ENCODE measurements at places on chromosomes 6 and 20.
A peak's percentile ranks its signal among the peaks of the same experiment; 100 is the strongest.

GRCh38 chr6:2197984-2198383 lies 47.4 kb downstream of the GMDS start:
- ATAC-seq, result no peak

- ATAC-seq, result peak; percentile 98
These were observed 72.4 kb upstream of the BACH2 start for GRCh38 chr6:90369024-90369519.

DNA sequence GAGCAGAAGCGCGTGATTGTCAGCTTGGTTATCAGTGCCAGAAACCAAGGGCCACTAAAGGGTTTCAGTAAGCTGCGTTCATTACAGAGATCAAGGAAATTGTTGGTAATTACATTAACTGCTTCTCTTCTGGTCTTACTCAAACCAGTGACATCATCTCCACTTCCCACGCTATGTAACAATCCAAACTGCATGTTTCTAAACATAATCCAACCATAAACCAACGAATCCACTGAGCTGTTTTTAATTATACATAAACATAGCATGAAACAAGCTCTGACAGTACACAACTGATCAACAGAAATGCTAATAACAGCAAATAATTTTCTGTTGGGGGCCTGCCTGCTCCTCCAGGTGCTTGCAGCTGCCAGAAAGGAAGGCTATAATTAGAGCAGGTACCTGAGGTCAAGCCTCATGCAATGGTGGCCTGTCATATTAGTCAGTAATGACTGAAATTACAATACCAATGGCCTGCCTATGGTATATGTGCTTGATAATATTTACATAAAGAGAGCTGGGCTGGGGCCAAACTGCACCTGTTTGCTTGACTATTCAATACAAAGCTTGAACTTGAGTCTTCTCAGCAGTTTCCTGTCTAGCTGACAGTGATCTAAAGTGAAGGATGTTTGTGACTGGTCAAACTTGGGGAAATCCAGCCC lies 40.1 kb downstream of the ILRUN start:
- ATAC-seq, result peak; percentile 76

- ATAC-seq, result peak; percentile 89
These were observed 180.5 kb downstream of the PDE7B start for GRCh38 chr6:136031982-136032381.

- no peak for ATAC-seq
These were observed 43.7 kb downstream of the TBC1D7 start for GRCh38 chr6:13284646-13285045.

DNA sequence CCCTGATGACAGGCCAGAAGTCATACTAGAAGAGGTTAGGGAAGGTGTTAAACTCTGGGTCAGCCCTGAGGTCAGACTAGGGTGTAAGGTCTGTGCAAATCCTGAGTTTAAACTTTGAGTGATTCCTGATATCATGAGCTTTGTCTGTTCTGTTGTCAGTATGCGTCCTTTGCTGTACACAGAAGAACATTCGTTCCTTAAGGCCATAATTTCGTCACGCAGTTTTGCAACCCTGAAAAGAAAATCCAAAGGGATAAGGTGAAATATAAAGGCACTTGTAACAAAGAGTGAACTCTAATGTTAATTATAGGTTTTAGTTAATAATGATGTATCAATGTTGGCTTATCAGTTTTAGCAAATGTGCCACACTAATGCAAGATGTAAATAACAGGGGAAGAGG lies 2.3 kb downstream of the DST start:
- no peak for ATAC-seq

GRCh38 chr6:164855281-164855680 lies 454.1 kb downstream of the C6orf118 start:
- no peak for ATAC-seq

DNA sequence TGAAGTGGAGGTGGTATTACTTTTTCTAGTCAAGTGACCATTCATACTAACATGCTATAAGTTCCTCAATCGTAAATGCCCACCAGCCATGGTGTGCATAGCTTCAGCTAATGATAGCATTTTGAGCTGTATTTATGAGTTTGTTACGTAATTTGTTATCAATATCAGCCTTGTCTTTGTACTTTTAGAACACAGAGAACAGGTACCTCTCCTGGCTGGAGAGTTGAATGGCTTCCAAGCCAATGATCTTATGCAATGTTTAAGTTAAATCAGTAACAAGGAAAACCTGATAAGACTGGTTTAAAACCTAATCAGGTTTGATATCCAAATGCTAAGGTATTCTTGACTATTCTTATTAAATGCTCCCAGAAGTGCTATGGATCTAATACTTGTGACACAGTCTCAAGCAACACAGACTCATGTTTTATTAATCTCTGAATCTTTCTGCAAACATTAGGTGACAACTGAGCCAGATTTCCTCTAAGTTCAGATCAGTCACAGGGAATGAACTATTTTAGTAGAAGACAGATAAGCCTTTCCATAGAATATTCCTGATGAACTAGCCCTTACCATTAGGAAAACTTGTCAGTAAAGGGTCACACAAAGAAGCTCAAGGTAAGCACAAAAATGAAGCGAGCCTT lies 154.8 kb downstream of the PTPRK start:
- ATAC-seq, result no peak

DNA sequence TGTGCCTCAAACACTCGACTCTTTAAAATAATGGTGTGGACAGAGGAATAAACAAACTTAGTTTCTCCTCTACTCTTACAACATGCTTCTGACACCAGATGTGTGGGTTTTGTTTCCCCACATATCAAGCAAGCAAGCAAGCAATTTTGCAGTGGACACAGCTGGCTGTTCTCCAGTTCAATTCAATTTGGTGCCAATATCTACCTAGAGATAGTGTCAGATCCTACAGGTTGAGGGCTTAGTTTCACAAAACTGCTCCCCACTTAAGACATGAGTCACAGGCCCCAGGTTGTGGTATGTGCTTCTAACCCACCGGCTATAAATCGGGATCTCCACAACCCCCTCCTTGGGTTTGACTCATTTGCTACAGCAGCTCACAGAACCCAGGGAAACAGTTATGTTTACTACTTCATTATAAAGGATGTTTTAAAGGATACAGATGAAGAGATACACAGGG lies 131.4 kb upstream of the TRAF3IP2 start:
- no peak for ATAC-seq

GRCh38 chr6:127347178-127347577 lies 3.8 kb upstream of the ECHDC1 start:
- no peak for ATAC-seq

- peak; percentile 91 for ATAC-seq
These were observed at the start of gene BFSP1 for GRCh38 chr20:17530716-17531664. TSS of gene BFSP1 (minus strand) at chr20:17531379. CDS start at chr20:17531329, 50 bp downstream.

GRCh38 chr6:159037756-159038290 lies 7.0 kb downstream of the TAGAP start:
- no peak for ATAC-seq

- ATAC-seq, result no peak
These were observed 42.3 kb downstream of the EBF4 start for GRCh38 chr20:2734899-2735298.

DNA sequence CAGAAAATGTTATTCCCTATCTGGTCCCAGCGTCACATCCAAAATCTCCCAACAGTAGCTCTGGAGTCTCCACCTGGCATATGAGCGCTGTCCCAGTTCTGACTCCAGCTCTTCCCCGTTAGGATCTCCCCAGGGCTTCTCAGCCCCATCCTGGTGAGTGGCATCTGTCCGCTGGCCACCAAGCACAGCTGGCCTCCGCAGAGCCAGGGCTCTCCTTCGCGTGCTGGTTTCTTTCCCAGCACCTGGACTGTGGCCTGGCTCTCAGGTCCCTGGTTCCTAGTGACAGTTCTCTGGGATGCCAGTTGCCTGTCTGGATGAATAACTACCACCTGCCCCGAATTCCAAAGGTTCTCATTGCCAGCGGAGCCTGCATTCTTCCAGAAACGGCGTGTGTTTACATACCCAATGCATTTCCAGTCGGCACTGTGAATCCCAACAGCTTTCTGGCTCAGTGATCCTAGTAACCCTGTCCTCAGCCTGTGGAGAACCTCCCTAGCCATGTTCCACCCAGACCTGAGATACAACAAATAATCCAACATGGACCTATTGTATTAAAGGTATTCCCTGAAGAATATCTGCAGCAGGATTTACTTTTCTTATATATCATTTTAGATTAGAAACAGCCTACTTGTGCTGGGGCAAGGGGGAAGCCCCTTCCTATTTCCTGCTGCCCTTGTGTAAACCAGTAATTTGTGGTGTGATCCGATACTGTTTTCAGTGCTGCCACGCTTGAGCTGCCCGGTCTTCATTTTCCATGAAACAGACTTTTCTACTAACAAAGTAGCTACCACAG lies 69.9 kb upstream of the PDE10A start:
- ATAC-seq, result no peak

DNA sequence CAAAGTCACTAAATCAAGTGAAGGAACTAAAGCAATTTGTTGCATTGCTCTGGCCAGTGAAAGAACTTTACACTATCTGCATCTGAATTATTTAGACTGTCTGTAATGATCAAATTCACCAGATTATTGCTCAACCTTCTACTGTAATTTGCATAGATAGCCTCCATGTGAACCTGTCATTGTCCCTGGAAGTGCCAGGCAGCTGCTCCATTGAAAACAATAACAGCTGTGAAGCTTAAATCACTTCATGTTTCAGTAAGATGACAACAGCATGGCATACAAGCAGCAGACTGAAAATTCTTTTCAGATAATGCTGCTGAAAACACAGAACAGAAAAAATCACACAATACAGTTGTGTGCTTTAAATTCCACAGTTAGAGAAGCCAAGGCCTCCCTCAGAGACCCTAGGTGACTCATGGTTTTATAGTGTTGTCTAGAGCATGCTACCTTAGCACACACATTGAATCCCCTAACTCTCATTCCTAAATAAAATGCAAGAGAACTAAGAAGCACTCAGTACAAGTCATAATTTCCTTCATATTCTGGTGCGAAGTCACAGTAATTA lies 248.9 kb downstream of the TPBG start:
- no peak for ATAC-seq

- no peak for ATAC-seq
These were observed 3.2 kb downstream of the SESN1 start for GRCh38 chr6:109091314-109092024.

GRCh38 chr6:35267446-35267845 lies 7.9 kb downstream of the ZNF76 start:
- ATAC-seq, result no peak

DNA sequence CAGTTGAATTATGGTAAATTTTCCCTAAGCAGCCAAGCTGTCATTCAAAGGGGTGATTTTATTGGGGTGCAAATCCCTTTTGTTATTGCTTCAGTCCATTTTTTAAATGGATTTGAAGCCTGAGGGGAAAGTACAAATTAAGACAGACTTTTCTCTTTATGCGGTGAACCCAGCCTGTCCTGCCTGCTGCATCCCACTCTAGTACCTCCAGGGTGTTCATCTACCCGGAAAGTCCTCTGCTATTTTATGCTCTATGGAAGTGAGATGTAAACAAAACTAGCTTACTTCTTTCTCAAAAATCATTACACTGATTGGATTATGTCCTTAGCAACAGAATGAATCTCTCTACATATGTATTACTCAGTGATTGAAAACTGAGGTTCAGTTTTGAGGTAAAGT lies 1088.9 kb upstream of the CITED2 start:
- peak; percentile 57 for ATAC-seq

GRCh38 chr20:34638039-34638292 lies 38.9 kb downstream of the PIGU start:
- ATAC-seq, result no peak

DNA sequence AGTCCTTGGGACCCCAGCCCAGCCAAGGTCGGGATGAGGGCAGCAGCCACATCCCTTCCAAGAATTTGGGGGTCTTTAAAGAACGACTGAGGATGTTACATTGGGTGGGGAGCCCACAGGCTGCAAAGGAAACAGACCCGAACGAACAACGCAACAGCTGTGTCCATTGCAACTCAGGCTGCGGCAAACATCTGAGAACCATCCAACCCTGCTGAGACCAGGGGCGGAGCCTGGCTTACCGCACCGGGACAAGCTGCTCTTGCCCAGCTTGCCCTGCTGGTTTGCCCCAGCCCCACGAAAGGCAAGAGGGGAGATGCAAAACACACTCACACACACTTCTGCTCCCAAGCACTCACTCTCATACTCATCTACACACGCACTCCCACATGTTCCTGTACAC lies 21.5 kb upstream of the TAF4 start:
- ATAC-seq, result no peak

GRCh38 chr20:51486197-51487005 lies 56.1 kb downstream of the NFATC2 start:
- ATAC-seq, result peak; percentile 60

DNA sequence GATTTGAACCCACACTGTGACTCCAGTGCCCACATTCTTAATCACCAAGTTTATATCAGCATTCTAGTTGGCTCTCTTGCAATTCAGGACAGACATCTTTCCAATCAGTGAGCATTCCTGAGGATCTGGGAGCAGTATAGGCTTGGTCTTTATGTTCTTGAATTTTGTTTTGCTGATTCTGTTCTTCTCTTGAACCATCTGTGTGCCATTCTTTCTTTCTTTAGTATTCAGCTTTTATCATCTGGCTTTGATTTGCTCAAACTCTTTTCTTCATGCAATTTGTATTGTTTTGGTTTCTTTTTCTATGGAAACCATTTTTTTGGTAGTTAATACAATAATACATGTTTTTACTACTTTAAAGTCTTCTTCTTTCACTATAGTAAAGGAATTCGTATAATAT lies 162.4 kb downstream of the CD109 start:
- no peak for ATAC-seq

DNA sequence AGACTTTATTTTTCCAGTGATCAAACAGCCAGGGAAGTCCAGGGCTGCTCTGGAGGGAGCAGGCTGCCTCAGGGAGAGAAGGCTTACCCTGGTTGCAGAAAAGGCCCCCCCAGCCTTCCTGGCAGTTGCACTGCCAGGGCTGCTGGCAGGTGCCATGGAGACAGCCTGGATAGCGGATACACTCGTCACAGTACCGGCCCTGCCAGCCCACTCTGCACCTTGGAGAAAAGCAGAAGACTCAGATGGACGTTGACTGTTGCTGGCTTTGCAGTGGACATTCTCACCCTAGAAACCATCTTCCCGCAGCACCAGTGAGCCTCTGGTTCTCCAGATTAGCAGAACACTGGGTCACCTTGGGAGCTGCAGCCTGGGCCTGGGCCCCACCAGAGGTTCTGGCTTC lies 5.4 kb downstream of the DLL1 start:
- ATAC-seq, result no peak

DNA sequence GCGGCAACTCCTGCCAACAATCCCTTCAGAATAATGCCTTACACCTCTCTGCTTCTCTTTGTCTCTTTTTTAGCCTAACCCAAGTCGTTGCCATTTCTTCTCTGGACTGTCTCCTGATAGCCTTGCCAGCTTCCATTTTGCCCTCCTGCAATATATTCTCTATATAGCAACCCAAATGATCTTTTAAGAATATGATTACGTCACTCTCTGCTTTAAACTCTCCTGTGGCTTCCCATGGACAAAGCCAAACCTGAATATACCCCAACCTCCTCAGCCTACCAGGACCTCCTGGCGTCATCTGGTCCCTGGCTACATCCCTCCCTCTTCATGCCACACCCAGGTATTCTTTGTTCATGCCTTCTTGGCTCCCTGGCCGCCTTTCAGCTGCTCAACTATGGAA lies 126.5 kb upstream of the KCNK16 start:
- no peak for ATAC-seq

Data from SK-N-SH treated with all-trans-retinoic acid at 6 μM for 48 hours (cell line).